Dermis blood vessel endothelial cell (primary cell): ENCODE measurements at places on chromosomes 2 and 18.

- peak; percentile 3 for DNase-seq
Observed at GRCh38 chr18:48161911-48162698, 231.6 kb upstream of the SMAD2 start.

DNA sequence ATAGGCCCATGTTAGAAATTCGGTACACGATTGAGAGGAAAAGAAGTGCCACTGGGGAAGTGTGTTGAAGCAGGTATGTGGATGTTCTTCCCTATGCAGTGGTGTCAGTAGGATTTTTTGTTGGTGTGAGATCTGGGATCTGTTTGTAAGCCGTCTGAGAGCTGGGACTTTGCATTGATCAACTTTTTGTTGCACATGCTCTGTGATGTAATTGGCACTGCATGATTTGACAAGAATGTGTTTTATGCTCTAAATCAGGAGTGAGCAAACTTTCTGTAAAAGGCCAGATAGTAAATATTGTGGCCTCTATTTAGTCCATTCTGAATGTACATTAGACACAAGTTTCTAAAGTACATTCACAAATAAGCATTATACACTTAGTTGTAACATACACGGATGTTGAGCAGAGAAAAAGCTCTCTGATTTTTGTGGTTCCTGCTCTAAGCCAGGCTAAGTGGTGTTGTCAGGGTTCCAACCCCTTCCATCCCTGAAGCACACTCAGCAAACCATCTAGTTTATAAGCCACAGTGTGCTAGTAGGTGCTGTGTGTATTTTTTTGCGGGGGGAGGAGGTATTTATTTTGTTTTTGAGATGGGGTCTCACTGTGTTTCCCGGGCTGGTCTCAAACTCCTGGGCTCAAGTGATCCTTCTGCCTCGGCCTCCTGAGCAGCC, 235.6 kb downstream of the NEDD4L start:
- DNase-seq, result no peak

DNA sequence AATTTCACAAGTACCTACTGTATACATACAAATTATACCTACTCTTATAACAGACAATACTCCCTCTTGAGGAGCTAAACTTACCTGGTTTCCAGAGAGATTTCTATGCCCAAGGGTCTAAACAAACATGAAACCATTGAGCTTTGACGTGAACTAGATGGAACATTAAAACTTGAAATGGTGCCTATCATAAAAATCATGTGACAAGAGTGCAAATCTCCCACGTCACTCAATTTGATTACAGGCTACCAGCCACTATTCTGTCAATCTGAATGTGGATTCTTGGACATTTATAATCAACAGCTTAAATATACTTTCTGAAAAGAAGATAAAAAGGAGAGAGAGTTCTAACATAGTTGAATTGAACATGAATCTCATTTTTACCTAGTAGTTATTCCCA, 297.1 kb upstream of the SESTD1 start:
- no peak for DNase-seq

GRCh38 chr2:221562226-221562625, 9.9 kb downstream of the EPHA4 start:
- no peak for DNase-seq

GRCh38 chr2:84959095-84959565, 11.8 kb upstream of the KCMF1 start:
- peak; percentile 63 for DNase-seq

DNA sequence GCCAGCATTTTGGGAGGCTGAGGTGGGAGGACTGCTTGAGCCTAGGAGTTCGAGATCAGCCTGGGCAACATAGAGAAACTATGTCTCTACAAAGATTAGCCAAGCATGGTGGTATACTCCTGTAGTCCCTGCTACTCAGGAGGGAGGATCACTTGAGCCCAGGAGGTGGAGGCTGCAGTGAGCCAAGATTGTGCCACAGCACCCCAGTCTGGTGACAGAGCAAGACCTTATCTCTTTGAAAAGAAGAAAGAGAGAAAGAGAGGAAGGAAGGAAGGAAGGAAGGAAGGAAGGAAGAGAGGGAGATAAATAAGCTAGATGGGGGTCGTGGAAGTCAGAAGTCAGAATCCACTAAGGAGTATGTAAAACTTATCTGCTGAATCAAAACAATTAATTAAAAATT, 16.2 kb downstream of the GPR75 start:
- no peak for DNase-seq

GRCh38 chr18:62933261-62933887, 218.0 kb downstream of the PHLPP1 start:
- no peak for DNase-seq

DNA sequence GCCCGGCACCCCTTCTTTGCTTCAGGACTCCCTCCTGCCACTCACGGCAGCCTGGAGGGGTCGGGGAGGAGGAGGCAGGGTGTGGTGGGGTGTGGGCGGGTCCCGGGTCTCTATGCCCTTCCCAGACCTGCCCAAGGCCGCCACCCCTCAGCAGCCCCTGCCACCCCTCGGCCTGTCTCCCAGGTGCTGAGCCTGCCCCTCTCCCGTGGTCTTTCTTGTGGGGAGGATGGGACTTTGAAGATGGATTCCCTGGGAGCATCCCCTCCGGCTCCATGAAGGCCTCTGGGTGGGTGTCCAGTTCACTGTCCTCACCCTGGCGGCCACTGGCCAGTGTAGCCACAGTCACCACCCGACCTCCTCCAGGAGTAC, 23.2 kb downstream of the KCNIP3 start:
- no peak for DNase-seq

DNA sequence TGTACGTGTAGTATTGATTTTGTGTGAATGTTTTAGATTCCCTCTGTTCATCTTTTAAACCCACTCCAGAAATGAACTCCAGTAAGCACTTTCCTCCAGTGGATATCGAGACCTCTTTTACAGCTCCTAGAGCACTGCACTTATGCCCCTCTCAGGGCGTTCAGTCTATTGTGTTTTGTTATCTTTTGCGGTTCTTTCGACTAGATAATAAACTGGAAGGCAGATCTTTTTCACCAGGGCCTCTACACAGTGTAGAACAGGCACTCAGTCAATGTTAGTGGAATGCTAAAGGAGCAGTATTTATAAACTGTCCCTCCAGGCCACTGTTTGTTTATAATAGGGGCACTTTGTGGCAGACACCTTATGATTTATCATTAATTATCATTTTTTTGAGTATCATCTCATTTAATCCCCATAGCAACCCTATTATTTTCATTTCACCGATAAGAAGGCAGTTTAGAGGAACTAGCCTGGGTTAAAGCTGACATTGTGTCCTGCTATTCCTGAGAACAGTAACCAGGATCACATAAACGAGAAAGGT, 742 bp upstream of the SOS1 start:
- no peak for DNase-seq

DNA sequence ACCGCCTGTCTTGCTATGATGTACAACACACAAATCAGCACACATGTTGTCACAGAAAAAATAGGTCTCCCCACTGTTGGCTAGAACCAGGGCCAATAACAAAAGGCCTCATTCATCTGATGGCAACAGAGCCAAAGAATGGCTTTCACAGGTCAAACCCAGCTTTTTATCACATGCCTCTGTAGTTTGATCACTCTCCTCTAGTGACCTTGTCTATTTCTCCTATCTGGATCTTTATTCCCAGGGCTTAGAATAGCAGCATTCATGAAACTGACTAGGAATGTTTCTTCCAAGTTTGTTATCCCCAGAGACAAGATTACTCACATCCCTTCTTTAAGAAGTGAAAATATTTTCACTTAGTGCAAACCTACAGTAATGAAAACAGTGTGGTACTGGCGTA, 285.8 kb upstream of the GYPC start:
- DNase-seq, result no peak

DNA sequence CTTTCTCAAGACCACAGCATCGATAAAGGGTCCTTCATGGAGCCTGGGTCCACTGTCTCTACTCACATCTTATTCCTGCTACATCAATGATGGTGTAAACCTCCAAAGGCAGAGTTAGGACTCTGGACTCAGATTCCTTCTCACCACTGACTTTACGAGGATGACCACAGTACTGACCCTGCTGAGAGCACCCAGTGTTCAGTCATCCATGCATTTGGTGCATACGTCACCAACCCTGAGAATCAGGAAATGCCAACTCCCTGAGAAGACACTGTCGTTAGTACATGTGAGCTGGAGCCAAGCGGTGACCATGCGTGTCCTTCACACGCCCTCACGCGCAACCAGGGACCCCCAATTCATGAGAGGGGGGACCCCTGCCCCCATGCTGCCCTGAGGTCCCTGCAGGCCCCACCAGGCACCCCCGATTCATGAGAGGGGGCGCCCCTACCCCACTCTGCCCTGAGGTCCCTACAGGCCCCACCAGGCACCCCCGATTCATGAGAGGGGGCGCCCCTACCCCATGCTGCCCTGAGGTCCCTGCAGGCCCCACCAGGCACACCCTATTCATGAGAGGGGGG, 178.4 kb upstream of the TPO start:
- no peak for DNase-seq

GRCh38 chr18:28404694-28405093, 227.8 kb upstream of the CDH2 start:
- no peak for DNase-seq

DNA sequence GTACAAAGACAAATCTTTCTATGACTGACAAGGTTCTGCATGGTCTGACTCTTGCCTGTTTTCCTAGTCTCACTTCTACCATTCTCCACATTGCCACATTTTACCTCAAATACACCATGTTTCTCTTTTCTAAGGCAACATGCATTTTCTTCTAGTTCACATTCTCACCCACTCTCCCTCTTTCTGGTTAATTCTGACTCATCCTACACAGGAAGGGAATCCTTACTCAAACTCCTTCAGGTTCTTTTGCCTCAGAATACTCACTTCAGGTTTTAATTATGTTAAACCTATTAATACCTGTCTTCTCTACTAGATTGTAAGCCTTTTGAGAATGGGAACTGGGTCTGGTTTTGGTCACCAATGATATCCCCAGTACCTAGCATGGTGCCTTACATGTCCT, 47.2 kb downstream of the MAP2 start:
- DNase-seq, result peak; percentile 18

DNA sequence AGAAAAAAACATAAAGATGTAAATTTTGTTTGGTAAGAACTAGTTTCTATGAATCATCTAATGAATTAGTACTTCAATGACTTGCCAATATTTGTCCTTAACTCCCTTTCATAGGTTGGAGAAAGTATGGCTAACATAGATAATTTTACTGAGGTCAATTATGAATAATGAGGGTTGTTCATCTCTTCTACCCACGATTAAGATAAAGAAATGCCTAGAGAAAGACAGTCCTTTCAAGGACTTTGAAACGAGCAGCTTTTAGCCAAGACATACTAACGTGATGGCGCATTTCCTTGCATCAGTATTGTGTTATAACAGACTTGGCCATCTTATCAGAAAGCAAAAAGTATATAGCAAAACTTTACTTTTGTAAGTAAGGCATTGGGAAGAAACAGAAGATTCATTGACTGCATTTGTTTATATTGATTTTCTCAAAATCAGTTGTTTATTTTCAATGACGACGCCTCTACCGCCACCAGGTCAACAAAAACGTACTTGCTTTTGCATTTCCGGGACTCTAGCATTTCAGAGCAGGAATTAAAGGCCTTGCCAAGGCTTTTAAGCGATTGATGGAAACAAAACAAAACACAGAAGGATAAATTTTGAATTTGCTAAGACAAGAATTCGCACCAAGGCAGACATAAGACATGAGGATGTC, 961 bp downstream of the RBM43 start:
- DNase-seq, result no peak

GRCh38 chr18:63974991-63975390, 5.1 kb downstream of the SERPINB8 start:
- DNase-seq, result peak; percentile 49

GRCh38 chr2:75666911-75667310, 20.3 kb downstream of the MRPL19 start:
- no peak for DNase-seq

GRCh38 chr2:162063899-162064298, 10.1 kb downstream of the DPP4 start:
- no peak for DNase-seq

- DNase-seq, result no peak
Observed at GRCh38 chr2:16657671-16658070, 8.0 kb downstream of the CYRIA start.

DNA sequence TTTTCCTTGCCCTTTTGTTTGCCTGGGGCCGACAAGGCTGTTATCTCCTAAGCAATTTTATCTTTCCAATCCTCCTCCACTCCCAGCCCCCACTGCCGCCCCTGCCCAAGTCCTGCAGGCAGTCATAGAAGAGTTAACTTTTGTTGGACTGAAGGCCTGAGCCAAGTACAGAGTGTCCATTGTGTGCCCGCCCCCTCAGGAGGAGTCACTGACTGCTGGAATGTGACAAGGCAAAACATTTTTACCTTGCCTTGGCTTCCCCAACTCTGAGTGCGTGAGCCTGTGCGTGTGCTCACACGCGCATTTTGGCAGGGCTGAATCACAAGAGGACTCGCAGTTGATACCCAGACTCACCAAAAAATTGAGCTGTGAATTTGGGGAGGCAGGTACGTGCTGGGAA, 16.2 kb downstream of the SETBP1 start:
- no peak for DNase-seq

DNA sequence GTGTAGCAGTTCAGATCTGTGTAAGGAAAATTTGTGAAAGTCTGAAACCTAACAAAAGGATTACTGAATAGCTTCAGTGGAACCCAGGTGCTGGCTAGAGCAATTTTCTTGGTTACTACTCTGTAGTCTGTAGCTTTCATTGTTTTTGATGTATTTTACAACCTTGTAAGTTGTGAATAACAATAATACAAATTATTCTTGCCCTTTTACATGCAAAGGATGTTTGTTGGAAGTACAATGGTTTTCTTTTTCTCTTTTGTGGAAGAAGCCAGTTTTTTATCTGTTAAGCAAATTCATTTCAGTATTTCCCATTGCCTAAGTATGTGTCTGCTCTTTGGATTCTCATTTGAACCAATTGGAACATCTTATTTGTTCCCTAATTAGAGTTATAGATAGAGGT, 10.2 kb downstream of the LCLAT1 start:
- no peak for DNase-seq

DNA sequence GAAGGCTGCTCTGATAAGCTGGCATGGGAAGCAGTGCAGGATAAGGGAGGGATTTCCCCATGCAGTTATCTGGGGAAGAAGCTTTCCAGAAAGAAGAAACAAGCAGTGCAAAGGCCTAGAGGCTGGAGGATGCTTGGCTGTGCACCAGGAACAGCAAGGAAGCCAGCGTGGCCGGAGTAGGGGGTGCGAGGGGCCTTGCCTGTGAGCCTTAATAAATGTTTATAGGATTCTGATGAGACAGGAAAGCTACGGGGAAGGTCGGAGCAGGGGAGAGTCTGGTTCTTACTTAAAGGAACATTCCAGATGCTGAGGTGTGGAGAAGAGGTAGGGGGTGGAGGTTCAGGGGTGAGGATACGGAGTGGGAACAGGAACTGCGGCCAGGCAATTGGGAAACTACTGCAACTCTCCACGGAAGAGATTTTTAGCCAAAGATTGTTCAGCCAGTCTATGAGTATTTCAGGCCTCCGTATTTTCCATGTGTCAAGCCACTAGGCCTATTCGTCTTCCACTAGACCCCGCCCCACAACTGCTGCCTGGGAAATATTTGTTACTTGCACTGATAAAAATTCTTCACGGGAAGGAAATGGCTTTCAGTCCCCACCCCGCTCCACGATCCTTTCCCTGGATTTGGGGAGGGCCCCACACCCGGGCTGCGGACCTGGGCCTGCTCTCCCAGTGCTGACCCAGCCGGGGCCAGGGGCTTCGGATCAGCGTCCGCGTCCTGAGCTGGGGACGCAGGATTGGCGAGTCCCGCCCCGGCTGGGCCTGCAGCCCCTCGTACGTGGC, 516 bp downstream of the EIF2AK2 start:
- DNase-seq, result peak; percentile 58

GRCh38 chr2:147204102-147204501, 640.7 kb upstream of the ACVR2A start:
- DNase-seq, result no peak
